ENCODE measurements at places on chromosomes 6 and 20.
A peak's percentile ranks its signal among the peaks of the same experiment; 100 is the strongest.

- DNase-seq: no peak
Measured at GRCh38 chr6:129163551-129163950, 280.6 kb downstream of the LAMA2 start.

- DNase-seq: no peak
Measured at GRCh38 chr6:142323377-142323776, 21.6 kb downstream of the ADGRG6 start.

- DNase-seq: peak; percentile 35
Measured at GRCh38 chr6:14499841-14500240, 382.3 kb downstream of the CD83 start.

DNA sequence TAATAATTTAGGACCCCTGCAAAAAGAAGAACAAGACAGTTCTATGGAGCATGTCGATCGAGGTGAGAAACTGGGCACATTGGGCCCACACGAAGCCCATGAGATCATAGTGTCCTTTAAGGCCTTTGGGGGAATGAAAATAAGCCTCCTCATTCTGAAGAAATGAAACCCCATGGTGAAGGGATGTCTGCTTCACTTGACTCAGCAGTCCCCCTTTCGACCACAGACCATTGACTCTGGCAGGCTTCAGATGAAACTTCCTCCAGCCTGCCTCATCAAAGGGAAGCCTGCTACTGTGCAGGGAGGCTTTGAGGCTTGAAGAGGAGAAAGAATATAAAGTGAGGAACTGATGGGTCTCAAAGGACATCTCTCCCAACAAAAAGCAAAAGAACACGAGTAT is 144.2 kb upstream of the FBXL4 start:
- no peak for DNase-seq

- DNase-seq: no peak
Measured at GRCh38 chr20:41320441-41320840, 2.9 kb upstream of the ZHX3 start.

GRCh38 chr20:59019217-59019616 is at the start of gene TUBB1:
TSS of gene TUBB1 (plus strand) at chr20:59019429. CDS start at chr20:59019523, 94 bp downstream.
- no peak for DNase-seq

GRCh38 chr6:116662202-116662601 is 6.4 kb downstream of the ZUP1 start:
- DNase-seq: no peak

GRCh38 chr6:29976253-29976587 is 33.9 kb downstream of the HLA-A start:
- no peak for DNase-seq

DNA sequence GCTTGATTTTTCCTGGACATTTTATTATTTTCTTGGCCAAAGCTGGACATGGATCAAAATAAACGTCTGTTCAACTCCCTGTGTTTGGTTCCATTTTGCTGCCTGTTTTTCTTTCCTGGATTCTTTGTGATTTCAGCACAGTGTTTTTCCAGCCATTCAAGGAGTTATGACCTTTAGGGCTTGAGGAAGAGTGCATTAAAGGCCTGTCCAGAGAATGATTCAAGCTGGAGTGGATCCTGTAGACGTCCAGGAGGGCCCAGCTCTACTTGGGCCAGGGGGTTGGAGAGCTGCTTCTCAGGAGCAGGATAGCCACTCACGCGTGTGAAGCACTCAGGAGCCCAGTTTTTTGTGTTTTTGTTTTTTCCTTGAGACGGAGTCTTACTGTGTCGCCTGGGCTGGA is 56.5 kb upstream of the IER3 start:
- no peak for DNase-seq

DNA sequence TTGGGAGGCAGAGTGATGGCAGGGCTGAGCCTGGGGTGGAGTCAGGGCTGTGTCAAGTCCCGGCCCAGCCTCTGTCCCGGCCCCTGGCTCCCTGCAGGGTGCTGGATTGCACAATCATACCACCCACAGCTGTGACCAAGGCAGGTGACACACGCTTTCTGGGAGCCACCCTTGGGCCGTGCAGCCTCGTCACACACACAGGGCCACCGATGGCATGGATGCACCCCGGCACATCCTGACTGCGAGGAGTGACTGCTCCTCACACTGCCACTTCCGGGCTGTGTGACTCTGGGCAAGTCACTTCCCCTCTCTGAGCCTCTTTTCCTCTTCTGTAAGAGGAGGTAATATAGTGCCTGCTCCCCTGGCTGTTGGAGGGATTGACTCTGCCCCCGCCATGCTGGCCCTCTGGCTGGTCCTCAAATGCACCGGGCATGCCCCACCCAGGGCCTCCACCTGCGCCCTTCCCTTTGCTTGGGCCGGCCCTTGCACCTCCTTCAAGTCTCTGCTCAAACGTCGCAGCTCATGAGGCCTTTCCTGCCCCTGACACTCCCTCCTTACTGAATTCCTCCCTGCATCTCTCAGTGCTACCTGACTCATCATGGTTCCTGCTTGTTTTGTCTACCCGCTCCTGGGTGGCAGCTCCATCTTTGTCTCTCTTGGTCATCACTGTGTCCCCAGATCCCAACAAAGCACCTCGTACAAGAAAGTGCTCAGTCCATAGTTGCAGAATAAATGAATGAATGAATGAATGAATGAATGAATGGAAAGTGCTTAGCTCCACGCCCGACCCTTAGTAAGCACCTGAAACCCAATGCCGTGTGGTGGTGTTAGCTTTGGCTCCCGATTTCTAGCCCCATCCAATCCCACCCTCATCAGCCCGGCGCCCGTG is 93.5 kb downstream of the CEBPB start:
- DNase-seq: no peak

DNA sequence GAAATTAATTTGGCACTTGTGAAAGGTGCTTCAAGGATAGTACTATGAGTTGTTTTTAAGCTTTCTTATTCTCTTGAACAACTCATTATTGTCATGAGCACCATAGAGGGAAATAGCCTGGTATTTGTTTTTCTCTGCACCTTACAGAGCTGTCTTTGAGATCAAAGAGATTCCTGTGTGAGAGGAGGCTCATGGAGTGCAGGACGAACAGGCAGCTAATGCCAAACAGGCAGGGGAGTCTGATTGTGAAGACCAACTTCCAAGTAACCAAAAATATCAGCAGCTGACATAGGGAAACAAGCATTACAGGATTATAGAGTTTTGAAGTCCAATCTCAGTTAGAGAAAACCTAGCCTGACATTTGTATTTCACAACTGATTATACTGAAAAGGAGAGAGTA is 110.6 kb upstream of the TENT5A start:
- no peak for DNase-seq

DNA sequence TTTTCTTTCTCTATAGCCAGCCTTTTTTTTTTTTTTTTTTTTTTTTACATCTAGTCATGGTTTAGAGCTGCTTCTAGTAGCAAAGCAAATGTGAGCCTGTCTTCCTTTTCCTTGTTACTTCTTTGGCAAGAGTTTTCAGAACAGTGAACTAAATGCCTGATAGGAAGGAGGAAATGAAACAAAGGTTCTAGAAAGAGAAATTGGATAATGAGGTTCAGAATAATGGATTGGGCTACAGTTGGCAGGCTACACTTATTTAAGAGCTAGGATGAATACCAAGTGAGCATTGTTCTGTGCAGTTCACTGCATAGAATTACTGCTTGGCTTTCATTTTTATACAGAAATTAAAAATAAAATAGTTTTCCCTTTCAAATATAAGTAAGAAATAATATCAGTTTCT is 78.6 kb downstream of the HIVEP1 start:
- DNase-seq: no peak

DNA sequence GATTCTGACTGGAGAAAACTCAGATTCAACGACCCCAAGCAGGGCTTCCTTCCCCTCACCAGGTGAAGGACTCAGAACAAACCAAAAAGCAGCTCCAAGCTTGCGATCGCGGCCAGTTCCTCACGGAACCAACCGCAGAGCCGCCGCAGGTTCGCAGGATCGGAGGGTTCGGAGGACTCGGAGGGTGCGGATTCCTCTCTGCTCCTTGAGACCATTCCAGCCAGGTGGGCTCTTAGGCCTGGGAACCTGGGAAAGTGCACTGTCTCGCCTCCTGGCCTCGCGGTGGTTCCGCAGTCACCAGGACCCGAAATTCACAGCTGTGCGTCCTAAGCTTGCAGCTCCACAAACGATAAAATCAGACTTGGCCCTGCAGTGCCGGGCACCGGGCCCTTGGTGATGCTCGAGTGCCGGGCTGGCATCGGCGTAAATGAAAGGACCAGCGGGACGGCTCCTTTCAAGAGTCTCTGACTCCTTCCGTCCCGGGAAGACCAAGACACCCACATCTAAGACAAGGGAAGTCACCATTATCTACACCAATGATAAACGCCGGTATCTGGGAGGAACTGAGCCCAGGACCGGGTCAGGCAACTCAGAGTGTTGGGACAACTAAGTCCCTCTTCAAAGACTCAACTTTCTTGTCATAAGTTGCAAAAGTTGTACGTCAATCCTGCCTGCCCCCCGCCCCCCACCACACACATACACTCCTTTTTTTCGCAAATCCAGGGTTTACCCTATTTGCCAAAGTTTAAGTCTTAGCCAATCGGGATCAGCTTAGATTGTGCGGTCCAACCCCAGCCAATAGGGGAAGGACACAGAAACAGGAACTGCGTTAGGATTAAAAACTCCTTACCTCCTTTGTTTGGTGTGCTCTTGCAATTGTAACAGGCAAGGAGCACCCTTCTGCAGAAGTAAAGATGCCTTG is 69.8 kb upstream of the PRSS16 start:
- DNase-seq: peak; percentile 84

DNA sequence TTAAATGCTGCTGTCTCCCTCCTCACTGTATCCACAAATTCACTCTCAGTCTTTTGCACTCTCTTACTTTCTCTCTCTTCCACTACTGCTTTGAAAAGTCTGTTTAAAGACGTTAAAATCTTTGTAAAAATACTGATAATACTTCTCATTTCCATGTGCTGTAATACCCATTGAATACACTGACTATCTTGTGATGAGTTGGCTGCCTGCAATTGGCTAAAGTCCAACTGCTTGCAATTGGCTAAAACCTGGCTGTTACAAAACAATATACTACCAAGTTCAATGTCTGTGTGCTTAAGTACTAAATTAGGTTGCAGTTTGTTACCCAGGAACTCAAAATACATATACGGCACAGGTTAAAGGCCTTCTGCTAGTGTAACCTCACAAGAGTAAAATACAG is 264.8 kb downstream of the THBS2 start:
- no peak for DNase-seq

DNA sequence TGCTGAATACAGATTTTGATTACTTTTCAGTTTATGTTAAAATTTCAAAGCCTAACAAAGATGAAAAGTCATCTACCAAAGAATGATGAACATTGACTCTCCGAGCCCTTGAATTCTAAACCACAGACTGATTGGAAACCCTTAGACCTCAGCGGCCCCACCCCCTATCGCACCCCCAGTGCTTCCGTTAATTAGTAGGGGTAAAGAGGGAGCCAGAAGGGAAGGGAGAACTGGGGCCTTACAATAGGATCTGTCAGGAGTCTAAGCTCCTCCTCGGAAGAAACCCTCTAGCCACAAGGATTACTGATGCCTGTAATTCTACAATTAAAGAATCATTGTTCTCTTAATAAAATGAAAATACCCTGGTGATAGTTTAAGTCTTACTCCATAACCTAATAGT is 79.7 kb upstream of the JARID2 start:
- no peak for DNase-seq

DNA sequence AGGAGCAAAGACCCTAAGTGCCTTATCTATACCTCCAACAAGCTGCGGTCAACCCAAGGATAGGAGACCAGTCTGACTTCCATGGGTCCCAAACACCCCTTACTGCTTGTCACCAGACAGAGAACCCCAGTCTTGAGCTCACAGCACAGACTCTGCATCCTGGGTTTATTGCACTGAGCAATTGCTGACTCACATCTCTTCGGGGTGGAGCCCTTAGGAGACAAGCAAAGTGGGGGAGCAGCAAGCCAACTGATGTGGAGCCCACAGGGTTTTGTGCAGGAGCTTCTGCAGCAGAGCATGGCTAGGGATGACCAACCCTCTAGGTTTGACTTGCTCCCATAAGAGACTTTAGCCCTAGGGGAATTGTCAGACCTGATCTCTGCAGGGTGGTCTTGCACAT is 38.6 kb upstream of the EYS start:
- DNase-seq: no peak

DNA sequence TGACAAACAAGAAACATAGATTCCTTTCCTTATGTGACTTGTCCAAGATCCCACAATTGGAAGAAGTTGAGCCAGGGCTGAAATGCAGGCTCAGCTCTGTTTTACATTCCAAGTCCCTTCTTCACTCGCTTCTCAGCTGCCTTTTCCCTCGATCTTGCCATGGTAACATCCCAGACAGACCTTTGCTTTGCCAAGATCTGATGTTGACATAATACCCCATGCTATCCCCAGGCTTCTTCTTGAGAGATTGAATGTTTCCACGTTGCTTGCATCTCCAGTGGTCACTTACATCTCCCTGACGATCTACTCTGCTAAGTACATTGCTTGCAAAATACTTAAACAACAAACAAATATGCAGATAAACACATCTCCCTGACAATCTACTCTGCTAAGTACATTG is 63.5 kb downstream of the TBXT start:
- DNase-seq: no peak

DNA sequence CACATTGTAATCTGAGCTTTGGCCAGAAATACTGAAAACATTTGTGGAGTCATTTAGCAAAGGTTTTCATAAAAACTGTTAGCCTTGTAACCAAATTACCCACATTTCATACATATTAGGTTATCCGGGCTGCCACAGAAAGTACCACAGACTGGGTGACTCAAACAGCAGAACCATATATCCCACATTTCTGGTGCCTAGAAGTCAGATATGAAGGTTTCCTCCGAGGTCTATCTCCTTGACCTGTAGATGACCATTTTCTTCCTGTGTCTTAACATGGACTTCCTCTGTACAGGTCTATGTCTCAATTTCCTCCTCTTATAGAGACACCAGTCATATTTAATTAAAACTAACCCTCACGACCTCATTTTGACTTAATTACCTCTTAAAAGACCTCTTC is 49.5 kb upstream of the SMIM28 start:
- no peak for DNase-seq

DNA sequence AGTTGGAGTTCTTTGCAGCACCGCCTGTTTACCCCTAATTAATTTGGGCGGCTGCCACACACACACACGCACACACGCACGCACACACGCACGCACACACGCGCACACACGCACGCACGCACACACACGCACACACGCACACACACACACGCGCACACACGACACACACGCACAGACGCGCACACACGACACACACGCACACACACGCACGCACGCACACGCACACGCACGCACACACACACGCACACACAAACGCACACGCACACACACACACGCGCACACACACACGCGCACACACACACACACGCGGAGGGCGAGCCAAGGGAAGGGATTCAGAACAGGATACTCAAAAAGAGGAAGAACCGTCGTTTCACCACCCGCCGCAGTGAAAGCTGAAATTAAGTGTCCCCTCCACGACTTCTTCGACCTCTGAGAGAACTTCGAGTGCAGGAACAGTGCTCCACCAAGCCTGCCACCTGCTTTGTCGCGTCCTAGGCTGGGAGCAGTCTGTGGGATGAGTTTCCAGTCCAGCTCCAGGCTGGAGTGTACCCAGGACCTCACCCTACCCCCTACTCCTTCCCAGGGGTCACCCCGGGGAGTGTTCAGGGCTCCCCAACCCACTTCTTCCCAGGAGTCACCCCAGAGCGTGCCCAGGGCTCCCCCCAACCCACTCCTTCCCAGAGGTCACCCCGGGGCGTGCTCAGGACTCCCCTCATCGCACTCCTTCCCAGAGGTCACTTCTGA is 1.1 kb downstream of the RNASET2 start:
- no peak for DNase-seq

Measured in SW 1271 (cell line).